Endothelial cell of coronary artery (primary cell): ENCODE measurements at places on chromosomes 3 and 15. TPM values are rescaled to one million over a fixed set of nuclear protein-coding genes. Genes with fewer than 3 reads are reported as not detected.

KLF15 gene
- total RNA-seq = 0.63 and 0.75 TPM in 2 replicates

CCK gene
- total RNA-seq = not detected in 2 replicates

NDN gene
- total RNA-seq = 15.2 and 22.9 TPM in 2 replicates

RASA2 gene
- total RNA-seq = 12.8 and 15.0 TPM in 2 replicates

HACL1 gene
- total RNA-seq = 27.8 and 33.0 TPM in 2 replicates

CLRN1 gene
- total RNA-seq = not detected in 2 replicates

EPHB1 gene
- total RNA-seq = 0.56 and 0.81 TPM in 2 replicates

POPDC2 gene
- 0.09 TPM in 2 replicates for total RNA-seq

PLSCR5 gene
- not detected in 2 replicates for total RNA-seq

ROPN1 gene
- total RNA-seq = not detected in 2 replicates

ACOX2 gene
- total RNA-seq = 2.8 and 4.0 TPM in 2 replicates

MUC4 gene
- under 0.01 and 0.09 TPM in 2 replicates for total RNA-seq

CGNL1 gene
- 20.9 and 28.3 TPM in 2 replicates for total RNA-seq

LRTM1 gene
- not detected in 2 replicates for total RNA-seq

ZIC4 gene
- total RNA-seq = not detected in 2 replicates

LRRC31 gene
- not detected in 2 replicates for total RNA-seq

CALML4 gene
- 3.0 TPM in 2 replicates for total RNA-seq

RPL14 gene
- total RNA-seq = 663 and 737 TPM in 2 replicates

TATDN2 gene
- 11.5 and 13.6 TPM in 2 replicates for total RNA-seq

CHRFAM7A gene
- total RNA-seq = 2.7 and 2.9 TPM in 2 replicates

ITIH3 gene
- total RNA-seq = 0.09 TPM in 1 of 2 replicates, not detected in the other

FBXO40 gene
- total RNA-seq = not detected in 2 replicates

SNAPC5 gene
- 16.4 and 24.4 TPM in 2 replicates for total RNA-seq

C3orf20 gene
- total RNA-seq = under 0.01 TPM in 2 replicates

SPATA12 gene
- 0.09 and 0.18 TPM in 2 replicates for total RNA-seq

SPATA16 gene
- total RNA-seq = not detected in 2 replicates

MNS1 gene
- 0.28 and 0.90 TPM in 2 replicates for total RNA-seq

HEMK1 gene
- total RNA-seq = 9.5 and 12.6 TPM in 2 replicates

SI gene
- total RNA-seq = not detected in 2 replicates

IL5RA gene
- not detected in 2 replicates for total RNA-seq
